ENCODE measurements at places on chromosomes 12 and 14. TPM values are rescaled to one million over a fixed set of nuclear protein-coding genes. Genes with fewer than 3 reads are reported as not detected.

DNA sequence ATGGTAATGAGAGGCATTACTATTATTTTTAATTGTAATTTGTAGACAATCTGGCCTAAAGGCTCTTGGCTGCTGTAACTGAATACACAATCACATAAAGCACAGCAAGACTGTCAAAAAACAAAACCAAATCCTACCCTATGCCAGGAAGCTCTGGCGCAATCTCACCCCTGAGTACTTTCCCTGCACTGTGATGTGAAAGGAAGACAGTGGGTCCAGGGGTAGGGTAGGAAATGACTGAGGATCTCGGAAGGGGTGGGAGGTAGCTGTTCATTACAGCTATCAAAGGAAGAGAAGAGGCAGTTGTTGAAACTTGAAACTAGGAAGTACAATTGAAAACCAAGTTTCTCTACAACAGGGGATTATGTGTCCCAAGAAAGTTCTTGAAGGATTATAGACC, 202.8 kb downstream of the ANO2 start:
- no peak for DNase-seq

- DNase-seq: no peak
These were observed 680 bp downstream of the ASB8 start for GRCh38 chr12:48156652-48157017.

- no peak for DNase-seq
These were observed 56.9 kb downstream of the FOS start for GRCh38 chr14:75335571-75335970.

Gene KRT75
- not detected for total RNA-seq

DNA sequence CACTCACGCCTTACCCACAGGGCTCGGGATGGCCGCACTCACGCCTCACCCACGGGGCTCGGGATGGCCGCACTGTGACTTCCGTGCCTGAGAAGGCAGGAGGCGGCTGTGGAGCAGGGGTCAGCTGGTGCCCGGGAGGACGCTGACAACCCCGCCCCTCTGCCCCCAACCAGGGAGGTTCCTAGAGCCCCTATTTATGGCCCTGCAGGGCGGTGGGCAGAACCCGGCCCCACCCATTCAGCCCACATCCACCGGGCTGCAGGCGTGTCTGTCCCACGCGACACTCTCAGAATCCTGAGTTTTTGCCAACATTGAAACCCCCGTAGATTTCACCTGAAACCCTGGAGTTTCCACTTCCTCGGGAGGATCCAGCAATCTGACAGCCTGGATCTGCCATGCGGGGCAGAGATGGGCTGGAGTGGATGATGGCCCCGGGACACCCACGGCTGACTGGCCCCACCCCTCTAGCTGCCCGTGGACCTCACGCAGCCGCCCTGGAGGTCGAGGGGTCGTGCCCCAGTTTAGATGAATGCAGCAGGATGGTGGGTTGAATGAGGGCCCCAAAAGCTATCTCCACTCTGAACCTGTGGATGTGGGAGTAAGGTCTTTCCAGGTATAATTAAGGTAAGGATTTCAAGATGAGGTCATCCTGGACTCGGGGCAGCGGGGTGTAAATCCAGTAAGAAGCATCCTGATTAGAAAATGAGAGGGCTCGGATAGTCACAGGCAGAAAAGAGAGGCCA, 20.4 kb downstream of the GALNT9 start:
- no peak for DNase-seq

DNA sequence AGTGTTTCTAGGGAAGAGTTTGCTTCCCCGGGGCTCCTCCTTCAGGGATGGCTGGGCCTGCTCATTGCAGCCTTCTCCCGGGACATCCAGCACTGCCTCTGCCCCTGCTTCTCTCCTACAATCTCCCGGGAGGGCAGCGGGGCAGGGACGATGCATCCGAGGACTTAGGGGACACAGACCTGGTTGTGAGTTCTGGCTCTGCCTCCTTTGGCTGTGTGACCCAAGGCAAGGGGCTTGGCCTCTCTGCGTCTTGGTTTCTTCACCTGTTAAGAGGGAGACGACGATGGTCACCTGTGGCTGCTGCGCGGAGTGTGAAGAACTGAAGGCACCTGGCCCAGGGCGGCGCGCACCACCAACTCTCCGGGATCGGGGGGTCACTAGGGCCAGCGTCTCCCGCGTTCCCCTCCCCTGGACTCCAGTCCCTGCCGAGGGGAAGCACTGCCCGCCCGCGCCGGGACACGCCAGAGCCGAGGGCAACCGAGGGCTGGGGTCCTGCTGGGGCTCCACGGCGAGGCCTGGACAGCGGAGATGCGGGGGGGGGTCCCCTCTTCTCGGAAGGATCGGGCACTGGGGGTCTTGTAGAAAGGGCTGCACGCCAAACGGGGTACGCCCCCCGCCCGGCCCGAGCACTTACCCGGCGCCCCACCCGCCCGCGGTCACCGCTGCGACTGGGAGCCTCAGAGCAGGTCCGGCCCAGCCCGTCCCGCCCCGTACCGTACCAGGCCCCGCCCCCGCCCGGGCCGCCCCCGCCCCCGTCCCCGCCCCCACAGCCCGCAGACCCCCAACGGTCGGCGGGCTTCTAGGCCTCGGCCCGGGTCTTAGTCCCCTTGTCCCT, at the start of gene HVCN1:
TSS of gene HVCN1 (minus strand) at position 670 of the 835 bp plus-strand sequence. CDS start 5,870 bp downstream, outside the sequence.
- DNase-seq: no peak

Gene MYF5
- total RNA-seq: not detected

DNA sequence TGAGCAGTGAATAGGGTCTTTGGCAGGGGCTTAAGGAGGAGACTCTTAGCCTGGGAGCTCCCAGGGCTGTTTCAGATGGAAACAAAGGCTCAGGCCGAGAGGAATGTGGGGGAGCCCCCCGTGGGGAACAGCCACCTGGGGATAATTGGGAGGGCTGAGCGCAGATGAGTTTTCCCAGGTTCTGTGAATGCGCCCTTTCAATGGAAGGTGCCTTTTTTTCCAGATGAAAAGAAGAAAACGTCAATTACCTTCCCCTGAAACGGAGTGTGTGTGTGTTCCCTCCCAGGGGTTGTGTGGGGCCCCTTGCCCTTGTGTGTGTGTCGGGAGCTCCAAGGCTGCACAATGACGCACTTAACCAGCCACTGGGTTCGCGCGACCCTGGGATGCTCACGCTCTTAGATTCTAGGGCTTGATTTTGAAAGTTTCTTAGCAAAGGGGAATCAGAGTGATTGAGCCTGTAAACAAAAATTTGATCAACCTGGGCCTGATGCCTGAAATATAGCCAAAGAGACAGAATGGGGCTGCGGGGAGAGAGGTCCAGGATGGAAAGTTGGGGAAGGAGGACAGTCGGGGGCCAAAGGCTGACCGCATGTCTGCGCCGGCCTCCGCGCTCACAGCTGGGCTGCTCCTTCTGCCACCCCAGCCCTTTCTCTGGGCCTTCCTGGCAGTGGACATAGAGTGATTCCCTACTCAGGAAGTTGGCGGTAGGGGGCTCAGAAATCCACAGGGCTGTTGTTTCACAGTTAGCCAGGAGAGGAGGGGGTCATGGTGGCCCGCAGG, 14.6 kb downstream of the MEG3 start:
- no peak for DNase-seq

Gene OR6C2
- total RNA-seq: not detected

GRCh38 chr12:102009796-102010195, 52.0 kb downstream of the WASHC3 start:
- no peak for DNase-seq

DNA sequence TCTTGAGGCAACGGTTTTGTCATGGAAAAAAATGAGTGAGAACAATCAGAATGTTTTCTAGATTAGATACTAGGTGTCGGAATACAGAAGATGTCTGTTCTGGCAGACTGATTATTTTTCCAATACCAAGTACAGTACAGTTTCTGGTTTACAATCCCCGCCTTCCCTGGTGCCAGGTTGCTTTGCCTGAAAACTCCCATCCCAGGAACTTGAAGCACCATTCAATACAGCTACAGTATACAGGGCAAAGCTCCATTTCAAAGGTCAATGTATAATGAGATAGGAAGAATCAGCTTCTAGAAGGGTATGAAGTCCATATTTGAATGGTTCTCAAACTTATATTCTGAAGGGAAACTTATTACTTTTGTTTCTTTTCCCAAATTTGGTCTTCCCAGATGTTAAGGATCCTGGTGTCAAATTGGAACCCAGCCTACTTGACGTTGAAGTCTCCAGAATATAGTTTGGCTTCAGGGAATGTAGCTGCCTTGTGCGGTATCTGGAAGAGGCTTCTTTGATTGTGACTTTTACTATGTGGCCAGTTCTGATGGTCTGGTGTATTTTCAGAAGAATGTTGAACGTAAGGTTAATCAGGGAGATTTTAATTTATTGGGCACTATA, 238.0 kb upstream of the ATP2B1 start:
- no peak for DNase-seq

Gene ERP27
- 1.0 TPM for total RNA-seq

GRCh38 chr14:50343434-50343833, 31.3 kb downstream of the DMAC2L start:
- DNase-seq: no peak

Gene PDE3A
- not detected for total RNA-seq

Gene CALM1
- 409 TPM for total RNA-seq

DNA sequence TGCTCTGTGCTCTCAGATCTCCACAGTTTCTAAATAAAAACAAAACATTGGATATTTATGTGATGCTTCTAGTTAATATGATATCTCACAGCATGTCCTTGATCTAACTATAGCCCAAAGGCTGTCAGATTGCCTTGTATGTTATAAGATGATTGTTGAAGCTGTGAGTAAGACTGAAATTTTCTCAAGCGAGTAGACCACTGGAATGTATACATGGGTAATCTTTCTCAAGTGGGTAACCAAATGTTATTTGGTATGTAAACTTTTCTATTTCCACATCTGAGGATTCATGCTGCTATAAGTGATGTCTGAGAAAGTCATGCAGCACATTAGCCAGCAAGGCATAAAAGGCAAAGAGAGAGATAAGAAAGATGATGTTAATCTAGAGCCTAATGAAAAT, 886.7 kb downstream of the NRXN3 start:
- no peak for DNase-seq

DNA sequence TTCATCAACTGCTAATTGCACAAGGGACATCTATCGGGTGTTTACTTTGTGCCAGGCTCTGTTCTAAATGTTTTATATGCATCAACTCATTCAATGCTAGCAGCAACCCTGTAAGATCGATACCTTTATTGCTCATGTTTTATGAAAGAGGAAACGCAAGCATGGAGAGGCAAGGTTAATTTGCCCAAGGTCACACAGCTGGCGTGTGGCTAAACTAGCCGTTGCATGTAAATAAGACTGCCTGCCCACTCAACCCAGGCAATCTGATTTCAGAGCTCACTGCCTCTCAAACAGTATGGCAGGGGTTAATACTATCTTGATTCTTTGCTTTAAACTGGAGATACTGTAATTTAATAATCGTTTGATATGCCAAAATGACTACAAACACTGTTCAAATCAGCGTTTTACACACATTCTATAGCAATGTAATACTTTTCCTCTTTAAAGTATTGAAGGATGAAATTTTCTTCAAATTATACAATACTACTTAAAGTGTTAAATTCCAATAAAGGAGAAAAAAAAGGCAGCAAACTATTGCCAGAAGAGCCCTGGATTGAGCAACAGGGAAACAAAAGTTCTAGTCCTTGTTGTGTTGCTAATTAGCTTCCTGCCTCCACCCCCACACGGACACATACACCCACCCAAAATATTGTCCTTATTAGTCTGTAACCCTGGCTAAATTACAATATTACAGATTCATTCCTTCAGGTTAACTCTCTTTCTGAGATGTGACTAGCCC, 39.1 kb upstream of the DHRS7 start:
- no peak for DNase-seq

- no peak for DNase-seq
These were observed 43.0 kb upstream of the GLIPR1 start for GRCh38 chr12:75437564-75437963.

GRCh38 chr12:107864235-107864634, 89.7 kb downstream of the ASCL4 start:
- no peak for DNase-seq

DNA sequence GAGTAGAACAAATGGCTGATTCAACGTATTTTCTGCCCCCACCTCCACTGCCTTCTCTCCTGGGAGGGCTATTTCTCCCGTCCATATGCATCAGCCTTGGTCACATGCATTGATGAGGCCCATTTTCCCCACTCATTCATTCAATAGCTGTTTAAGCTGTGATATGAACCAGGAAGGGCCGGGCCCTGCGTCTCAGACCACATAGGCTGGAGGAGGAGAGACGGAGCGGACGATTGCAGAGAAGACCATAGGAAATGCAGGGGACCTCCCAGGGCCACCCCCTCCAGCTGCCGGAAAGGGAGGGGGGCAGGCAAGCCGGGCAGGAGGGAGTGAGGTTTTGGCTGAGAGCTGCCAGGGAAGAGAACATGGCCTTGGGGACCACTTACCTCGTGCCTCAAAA, 104.4 kb upstream of the TMEM132D start:
- DNase-seq: no peak

DNA sequence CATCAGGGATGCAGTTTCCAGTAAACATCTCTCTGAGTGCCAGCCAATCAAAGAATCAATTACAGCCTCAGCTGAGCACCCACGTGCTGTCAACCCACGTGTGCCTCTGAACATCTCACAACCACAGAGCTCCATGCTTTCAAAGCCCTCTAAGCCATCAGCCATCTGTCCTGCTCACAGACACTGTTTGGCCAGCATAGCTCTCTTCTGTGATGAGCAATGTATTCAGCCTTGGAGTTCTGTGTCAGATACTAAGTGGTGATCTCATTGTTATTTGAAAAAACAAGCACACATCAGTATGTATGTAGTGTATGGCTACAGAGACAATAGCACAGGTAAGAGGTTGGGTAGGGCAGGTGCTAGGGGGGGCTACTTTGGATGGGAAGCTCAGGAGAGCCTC, 94.3 kb downstream of the RGS6 start:
- DNase-seq: no peak

- peak; percentile 23 for DNase-seq
These were observed 18.3 kb upstream of the PLEKHH1 start for GRCh38 chr14:67514650-67515385.

DNA sequence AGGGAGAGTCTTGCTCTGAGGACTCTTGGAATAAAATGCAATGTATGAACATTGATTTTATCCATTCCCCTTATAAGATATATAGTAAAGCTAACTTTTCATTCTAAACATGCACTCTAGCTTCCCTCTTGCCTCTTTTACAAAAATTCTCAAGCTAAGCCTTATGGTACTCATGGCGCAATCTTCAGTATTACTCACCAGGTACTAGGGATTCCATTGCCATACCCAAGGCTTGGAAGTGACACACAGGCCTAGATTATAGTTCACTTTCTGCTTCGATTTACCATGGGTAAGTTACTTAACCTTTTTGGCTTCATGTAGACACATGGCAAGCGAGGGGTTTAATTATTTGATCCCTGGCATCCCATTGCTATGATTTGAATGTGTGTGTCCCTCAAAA, 331.5 kb downstream of the LRIG3 start:
- DNase-seq: no peak

Gene KRT8
- 0.24 TPM for total RNA-seq

- DNase-seq: no peak
These were observed 50.5 kb downstream of the LIMA1 start for GRCh38 chr12:50232771-50233209.

Gene GPR65
- 11.1 TPM for total RNA-seq

Gene RNF212B
- total RNA-seq: not detected

GRCh38 chr14:52430474-52430873, 116.4 kb downstream of the PTGER2 start:
- DNase-seq: no peak

Gene AMIGO2
- 19.2 TPM for total RNA-seq

Gene ERBB3
- total RNA-seq: 1.9 TPM

Gene FKBP3
- total RNA-seq: 47.6 TPM

Data from activated naive CD4-positive, alpha-beta T cell treated with anti-CD3 and anti-CD28 coated beads for 36 hours (primary cell).